Femur (tissue), 1 donor: ENCODE measurements at places on chromosomes 1 and 21.
A peak's percentile ranks its signal among the peaks of the same experiment; 100 is the strongest.

DNA sequence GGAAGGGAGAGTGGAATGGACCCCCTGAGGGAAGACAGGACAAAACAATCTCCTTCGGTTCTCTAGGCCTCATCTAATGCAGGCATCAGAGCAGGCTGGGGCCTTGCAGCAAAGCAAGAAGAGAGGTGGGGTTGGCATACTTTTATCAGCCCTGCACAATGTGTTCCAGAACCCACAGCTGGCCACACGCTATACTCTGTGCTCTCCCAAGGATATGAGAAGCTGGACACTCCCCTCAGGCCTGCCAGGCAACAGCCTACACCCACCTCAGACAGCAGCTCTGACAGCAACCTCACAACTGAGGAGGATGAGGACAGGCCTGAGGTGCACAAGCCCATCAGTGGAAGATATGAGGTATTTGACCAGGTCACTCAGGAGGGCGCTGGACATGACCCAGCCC lies 27.3 kb downstream of the LY9 start:
- no peak for DNase-seq

GRCh38 chr1:18875107-18875795 lies 15.8 kb upstream of the TAS1R2 start:
- peak; percentile 90 for DNase-seq

GRCh38 chr1:71857862-71858261 lies 424.5 kb downstream of the NEGR1 start:
- DNase-seq = no peak

- no peak for DNase-seq
Observed at GRCh38 chr1:19481826-19482398, 3.4 kb downstream of the CAPZB start.

GRCh38 chr1:222464841-222465210 lies 83.1 kb downstream of the HHIPL2 start:
- peak; percentile 72 for DNase-seq

DNA sequence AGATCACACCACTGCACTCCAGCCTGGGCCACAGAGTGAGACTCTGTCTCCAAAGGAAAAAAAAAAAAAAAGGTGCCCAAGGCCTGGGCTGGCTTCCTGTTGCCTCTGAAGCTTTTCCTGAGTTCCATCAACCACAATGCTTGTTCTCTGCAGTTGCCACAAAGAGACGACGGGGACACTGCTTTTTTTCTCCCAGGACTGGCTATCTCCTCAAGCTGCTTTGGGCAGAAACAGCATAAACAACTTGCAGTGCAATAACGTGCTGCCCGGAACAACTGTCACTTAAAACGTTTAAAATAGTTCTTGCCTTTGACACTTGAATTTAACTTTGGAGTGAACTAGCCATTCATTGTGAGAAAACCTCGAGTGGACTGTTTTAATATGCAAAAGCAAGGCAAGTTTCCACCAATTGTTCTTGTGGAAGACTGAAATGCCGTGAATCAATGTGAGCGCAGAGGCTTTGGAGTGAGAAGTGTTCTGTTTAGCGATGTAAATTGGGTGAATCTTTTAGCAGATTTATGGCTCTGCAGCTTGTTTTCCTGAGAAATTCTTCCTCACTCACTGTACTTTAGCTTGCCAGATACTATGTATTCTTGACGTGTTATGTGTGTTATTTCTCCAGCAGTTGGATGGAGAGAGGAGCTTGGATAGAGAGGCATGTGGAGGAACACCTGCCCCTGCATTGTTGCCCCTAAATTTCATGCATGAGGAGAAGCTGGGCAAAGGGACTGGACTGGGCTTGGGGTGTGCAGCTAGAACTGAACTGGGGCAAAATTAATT lies 188.1 kb upstream of the KIAA0040 start:
- DNase-seq = no peak

DNA sequence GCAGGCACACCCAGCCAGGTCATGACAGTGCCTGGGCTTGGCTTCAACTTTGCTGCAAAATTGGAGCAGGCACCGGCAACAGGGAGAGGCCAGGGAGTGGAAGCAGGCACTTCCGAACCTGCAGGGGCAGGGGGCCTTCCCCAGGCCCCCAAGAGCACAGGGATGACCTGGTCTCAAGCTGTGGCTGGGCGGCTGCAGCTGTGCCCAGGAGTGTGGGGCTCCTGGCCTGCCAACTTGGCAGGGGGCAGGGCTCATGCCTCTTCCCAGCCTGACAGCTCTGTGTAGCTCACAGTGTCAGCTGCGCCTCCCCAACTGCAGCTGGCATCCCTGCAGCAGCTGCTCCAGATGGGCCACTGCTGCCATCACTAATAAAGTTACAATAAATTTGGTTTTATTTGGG lies 51.5 kb upstream of the SCYL3 start:
- peak; percentile 20 for DNase-seq

DNA sequence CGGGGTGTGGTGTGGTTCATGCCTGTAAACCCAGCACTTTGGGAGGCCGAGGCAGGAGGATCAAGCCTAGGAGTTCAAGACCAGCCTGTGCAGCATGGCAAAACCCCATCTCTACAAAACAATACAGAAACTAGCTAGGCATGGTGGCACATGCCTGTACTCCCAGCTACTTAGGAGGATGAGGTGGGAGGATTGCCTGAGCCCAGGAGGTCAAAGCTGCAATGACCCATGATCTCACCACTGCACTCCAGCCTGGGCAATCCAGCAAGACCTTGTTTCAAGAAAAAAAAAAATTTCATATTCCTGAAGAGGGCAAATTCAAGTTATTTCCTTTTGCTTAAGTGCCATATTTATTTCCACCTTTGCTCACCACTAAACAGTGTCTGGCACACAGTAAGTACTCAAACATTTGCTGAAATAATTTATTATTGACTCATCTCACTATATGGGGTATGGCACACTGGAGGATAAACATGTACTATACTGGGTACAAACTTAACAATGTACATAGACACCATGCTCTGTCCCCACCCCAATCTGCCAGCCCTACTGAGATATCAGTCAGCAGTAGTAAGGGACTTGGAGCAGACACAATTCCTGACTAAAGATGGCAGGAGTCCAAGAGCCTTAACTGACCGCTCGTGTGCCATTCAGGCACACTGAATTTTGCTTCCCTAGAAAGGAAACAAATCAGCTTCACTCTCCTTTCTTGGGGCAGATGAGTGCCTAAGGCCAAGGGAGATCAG lies 15.5 kb downstream of the MEAF6 start:
- no peak for DNase-seq

- DNase-seq = no peak
Observed at GRCh38 chr1:153324912-153325311, 12.2 kb upstream of the PGLYRP3 start.
